Smooth muscle cell of the pulmonary artery (primary cell): ENCODE measurements at places on chromosomes 12 and 14. TPM values are rescaled to one million over a fixed set of nuclear protein-coding genes. Genes with fewer than 3 reads are reported as not detected.

Gene TAS2R8
- total RNA-seq: not detected in 2 replicates

Gene KLHDC1
- total RNA-seq: 3.4 and 4.0 TPM in 2 replicates

Gene TSFM
- total RNA-seq: 16.0 and 17.1 TPM in 2 replicates

Gene COX8C
- not detected in 2 replicates for total RNA-seq

Gene CLEC2A
- total RNA-seq: not detected in 2 replicates

Gene HECTD4
- 38.8 and 42.7 TPM in 2 replicates for total RNA-seq

Gene KRT75
- not detected in 2 replicates for total RNA-seq

Gene ETV6
- total RNA-seq: 6.1 and 11.4 TPM in 2 replicates

Gene C14orf39
- not detected in 2 replicates for total RNA-seq

Gene TAS2R10
- total RNA-seq: 0.83 and 1.2 TPM in 2 replicates

Gene PPP1R36
- 0.39 and 1.2 TPM in 2 replicates for total RNA-seq

Gene CCDC91
- 20.9 and 22.9 TPM in 2 replicates for total RNA-seq

Gene KRAS
- total RNA-seq: 12.5 and 20.4 TPM in 2 replicates

Gene ERP27
- total RNA-seq: not detected in 2 replicates

Gene CLEC4A
- total RNA-seq: 0.07 and 0.89 TPM in 2 replicates

Gene ACOT6
- total RNA-seq: not detected in 2 replicates

Gene TGFB3
- 12.0 and 21.3 TPM in 2 replicates for total RNA-seq

Gene KRT2
- total RNA-seq: not detected in 2 replicates

Gene TMEM253
- total RNA-seq: 0.13 TPM in 1 of 2 replicates, not detected in the other

Gene ACVRL1
- 6.2 and 31.9 TPM in 2 replicates for total RNA-seq

Gene HOXC13
- not detected in 2 replicates for total RNA-seq

Gene C12orf50
- not detected in 2 replicates for total RNA-seq

Gene GSC
- total RNA-seq: 0.46 TPM in 1 of 2 replicates, not detected in the other

Gene ANP32D
- total RNA-seq: not detected in 2 replicates

Gene ZNF384
- 16.4 and 16.8 TPM in 2 replicates for total RNA-seq

Gene ADAM21
- 0.86 and 1.4 TPM in 2 replicates for total RNA-seq

Gene BATF
- total RNA-seq: 0.26 TPM in 1 of 2 replicates, not detected in the other

Gene KRT72
- total RNA-seq: not detected in 2 replicates

Gene PROX2
- not detected in 2 replicates for total RNA-seq

Gene TMEM229B
- 2.5 and 2.7 TPM in 2 replicates for total RNA-seq
